RPMI7951 (cell line): ENCODE measurements at places on chromosomes 2 and 18. TPM values are rescaled to one million over a fixed set of nuclear protein-coding genes. Genes with fewer than 3 reads are reported as not detected.

DNA sequence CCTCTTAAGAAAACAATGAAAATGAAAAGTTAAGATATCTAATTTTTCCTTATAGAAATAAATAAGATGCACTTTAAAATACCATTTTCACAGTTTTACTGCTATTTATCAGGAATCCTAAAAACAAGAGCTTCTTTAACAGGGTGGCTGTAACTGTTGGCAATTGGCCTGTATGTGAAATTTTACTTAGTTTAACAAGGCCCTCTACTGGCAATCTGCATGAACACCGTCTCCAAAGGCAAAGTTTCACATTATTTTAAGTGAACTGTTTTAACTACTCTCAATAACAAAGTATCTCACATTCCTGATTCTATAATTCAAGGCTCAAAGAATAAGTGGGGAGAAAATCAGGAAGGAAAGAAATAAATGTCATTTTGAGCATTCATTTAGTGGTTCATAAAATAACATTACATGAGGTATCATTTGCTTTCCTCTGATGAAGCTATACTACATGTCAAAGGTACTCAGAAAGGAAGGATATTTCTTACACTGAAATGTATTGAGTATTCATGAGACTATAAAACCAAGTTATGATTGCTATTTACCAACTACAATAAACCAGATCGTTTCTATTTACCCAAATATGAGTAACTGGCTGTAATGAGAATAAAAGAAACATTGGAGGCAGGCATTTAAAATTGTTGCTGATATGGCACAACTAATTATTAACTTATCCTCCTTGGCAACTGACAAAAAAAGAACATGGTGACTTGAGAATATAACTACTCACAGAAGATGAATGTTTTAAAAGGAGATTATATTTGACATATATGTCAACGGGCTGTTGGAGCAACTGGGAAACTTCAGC, 7.0 kb downstream of the NCKAP5 start:
- peak; percentile 66 for DNase-seq

GRCh38 chr2:63049970-63050333, 678 bp upstream of the OTX1 start:
- DNase-seq = no peak

- DNase-seq = peak; percentile 28
Measured at GRCh38 chr18:76558881-76559667, 64.0 kb upstream of the ZNF516 start.

WIPF1 gene
- total RNA-seq = 30.8 and 35.3 TPM in 2 replicates

DNA sequence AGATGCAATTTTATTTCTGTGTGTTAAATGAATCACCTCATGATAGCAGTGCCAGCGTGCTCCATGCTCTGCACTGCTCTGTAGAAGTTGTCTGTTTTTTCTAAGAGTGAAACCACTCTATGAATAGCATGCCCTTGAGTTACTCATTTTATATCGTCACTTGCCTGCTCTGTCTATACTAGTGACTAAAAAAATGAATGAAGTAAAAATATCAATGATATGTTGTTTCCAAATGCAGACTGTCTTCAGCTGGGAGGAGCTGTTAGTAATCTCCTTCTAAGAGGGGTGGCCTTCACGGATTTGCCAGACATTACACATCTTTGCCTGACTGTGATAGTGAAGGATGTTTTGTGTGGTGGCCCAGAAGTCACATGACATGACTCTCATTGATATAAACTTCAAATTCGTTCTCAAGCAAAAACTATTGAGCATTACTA, 852.1 kb downstream of the CNTNAP5 start:
- DNase-seq = peak; percentile 8

- DNase-seq = no peak
Measured at GRCh38 chr2:80348953-80349352, 44.4 kb upstream of the LRRTM1 start.

UGT1A10 gene
- total RNA-seq = 0.29 TPM in 1 of 2 replicates, not detected in the other

DNA sequence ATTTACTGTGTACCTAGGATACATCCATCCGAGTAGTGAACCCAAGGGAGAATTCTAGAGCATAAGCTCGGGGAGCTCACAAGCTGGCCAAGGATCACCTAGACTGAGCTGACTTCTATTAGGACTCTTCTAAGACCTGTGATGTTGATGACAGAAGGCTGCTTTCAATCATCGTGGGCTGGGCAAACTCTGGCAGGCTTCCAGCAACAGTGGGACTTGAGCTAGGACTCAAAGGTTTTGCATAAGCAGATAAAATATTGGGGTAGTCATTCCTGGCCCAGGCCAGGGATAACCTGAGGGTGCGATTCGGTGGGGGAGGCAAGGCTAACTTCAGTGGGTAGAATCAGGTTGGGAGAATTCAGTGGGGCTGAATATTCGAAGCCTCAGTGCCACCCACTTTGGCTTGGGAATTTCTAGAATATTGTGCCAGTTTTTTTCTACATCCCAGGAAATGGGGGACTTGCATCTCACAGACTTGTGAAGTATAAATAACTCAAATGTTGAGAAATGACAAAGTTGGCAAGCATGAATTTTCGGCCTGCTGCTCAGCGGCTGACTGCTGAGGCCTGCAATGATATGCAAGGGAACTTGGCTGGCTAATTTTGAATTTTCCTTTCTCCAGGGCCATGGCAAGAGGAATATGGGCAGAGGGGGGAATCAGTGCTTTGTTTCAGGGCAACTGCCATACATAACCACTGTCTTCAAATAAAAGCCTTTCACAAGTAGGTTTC, 274.3 kb downstream of the PRKCE start:
- no peak for DNase-seq

GRCh38 chr2:5387406-5387805, 304.8 kb upstream of the SOX11 start:
- no peak for DNase-seq

- DNase-seq = no peak
Measured at GRCh38 chr18:74528478-74528877, 5.8 kb upstream of the CNDP1 start.

GRCh38 chr2:189579585-189580186, 900 bp downstream of the SLC40A1 start:
- DNase-seq = no peak

- peak; percentile 57 for DNase-seq
Measured at GRCh38 chr2:64186699-64187605, 42.7 kb upstream of the PELI1 start.

CD207 gene
- 0.29 TPM in 1 of 2 replicates, not detected in the other for total RNA-seq

- DNase-seq = peak; percentile 49
Measured at GRCh38 chr2:96856776-96857666, 795 bp downstream of the ANKRD39 start.

GRCh38 chr2:223054193-223054781, 2.3 kb downstream of the KCNE4 start:
- peak; percentile 76 for DNase-seq

DNA sequence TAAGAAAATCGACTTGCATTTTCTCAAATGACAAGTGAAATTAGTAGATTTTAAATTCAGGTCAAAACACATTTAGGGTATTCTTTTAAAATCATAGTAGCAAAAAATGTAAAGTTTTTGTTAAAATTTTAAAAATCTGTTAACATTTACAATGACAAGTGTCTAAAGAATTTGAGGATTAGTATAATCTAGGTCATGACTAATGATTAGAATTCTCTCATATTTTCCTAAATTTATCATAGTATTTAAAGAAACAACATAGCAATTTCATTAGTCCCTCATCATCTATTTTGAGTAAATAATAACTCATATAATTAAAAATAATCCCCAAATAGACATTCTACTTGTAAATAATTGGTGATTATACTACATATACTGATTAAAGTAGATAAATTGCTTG, 23.6 kb downstream of the THUMPD2 start:
- DNase-seq = no peak

DNA sequence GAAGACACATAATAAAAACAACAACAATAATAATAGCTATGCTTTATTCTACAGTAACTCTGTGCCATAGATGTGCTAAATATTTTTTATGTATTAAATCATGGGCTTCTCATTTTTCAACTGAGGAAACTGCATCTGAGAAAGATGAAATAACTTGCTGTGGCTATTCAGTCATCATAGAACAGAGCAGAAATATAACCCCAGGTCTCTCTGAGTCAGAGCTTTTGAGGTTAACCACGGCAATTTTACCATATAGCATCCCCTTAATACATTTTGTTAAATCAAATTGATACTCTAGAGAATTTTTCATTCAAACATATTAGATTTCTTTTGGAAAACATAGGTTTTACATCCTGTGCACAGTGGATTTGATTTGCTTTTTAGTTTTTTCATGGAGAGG, 586.6 kb upstream of the KLHL29 start:
- DNase-seq = peak; percentile 5

SPHKAP gene
- not detected in 2 replicates for total RNA-seq

- no peak for DNase-seq
Measured at GRCh38 chr2:210844016-210844415, 287.6 kb downstream of the CPS1 start.

DNA sequence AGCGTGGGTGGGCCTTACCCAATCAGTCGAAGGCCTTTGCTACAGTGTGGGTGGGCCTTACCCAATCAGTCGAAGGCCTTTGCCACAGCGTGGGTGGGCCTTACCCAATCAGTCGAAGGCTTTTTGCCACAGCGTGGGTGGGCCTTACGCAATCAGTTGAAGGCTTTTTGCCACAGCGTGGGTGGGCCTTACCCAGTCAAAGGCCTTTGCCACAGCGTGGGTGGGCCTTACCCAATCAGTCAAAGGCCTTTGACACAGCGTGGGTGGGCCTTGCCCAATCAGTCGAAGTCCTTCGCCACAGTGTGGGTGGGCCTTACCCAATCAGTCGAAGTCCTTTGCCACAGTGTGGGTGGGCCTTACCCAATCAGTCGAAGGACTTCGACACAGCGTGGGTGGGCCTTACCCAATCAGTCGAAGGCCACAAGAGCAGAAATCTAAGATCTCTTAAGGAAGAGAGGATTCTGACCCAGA, 16.3 kb upstream of the GAL3ST2 start:
- no peak for DNase-seq

- DNase-seq = no peak
Measured at GRCh38 chr18:69752737-69753380, 194.8 kb downstream of the CD226 start.

UGT1A6 gene
- total RNA-seq = not detected in 2 replicates

VWA3B gene
- total RNA-seq = 0.29 TPM in 1 of 2 replicates, not detected in the other

GRCh38 chr2:98895221-98895620, 40.8 kb downstream of the CRACDL start:
- no peak for DNase-seq

NOSTRIN gene
- 0.20 TPM in 1 of 2 replicates, not detected in the other for total RNA-seq

DNA sequence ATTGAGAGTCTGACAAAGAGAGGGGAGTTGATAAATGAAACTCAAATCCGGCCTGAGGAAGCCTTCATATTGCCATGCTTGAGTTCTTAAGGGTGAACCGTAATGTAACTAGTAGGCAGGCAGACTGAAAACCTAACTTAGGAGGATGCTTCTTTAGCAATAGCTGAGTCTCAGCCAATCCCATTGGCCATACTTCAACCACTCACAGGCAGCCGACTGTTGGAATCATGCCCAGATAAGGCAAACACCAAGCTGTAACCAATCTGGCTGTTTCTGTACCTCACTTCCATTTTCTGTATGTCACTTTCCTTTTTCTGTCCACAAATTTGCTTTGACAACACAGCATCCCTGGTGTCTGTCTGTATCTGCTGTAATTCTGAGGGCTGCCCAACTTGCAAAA, 39.5 kb downstream of the TPRKB start:
- DNase-seq = peak; percentile 19

DNA sequence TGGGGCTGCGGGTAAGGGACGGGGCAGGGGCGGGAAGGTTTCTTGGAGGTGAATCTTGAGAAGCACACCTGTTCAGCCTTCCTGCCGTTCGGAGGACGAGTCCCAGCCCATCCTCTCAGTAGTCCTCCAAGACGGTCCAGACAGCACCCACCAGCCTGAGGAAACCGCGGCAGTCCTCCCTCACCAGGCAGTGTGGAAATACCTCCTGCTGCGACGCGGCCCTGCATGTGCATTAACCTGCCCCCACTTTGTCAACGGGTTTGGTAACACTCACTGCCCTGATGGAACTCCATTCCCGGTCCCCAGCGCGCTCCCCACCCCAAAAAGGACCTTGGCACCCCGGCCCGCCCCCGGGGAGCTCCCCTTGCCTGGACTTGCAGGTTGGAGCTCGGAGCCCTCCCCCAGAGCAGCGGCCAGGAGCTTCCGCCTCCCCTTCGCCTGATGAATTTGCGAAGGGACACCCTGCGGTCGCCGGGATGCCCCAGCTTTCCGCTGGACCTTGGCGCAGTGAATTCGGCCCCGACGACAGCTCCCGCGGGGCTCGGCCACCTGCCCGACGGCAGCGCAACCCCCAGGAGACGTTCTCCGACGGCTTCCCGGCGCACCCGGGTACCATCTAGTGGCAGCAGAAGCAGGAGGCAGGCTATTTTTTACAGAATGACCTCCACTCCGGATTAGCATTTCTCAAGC, 31.5 kb downstream of the ACVR1C start:
- DNase-seq = peak; percentile 2

- DNase-seq = no peak
Measured at GRCh38 chr2:104318001-104318665, 535.8 kb upstream of the POU3F3 start.

GRCh38 chr2:39705638-39706037, 39.9 kb downstream of the TMEM178A start:
- no peak for DNase-seq

DNA sequence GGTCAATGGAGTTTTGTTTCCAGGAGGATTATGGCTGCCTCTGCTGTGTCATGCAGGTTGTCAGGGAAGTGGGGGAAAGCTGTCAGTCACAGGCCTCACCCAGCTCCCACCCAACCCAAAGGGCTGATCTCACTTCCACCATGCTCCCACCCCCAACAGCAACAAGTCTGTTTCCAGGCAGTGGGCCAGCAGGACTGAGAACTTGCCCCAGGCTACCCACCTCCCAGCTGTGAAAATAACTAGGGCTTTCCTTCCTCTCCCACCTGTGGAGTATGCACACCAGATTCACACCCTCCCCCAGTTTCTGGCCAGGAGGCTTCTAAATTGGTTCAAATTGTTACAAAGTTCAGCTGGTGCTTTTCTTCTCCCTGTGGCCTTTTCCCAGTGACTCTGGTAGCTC, 95.6 kb upstream of the ACVR1 start:
- peak; percentile 40 for DNase-seq

GRCh38 chr2:209584915-209585314, 161.1 kb downstream of the MAP2 start:
- no peak for DNase-seq

TCF23 gene
- total RNA-seq = not detected in 2 replicates

HNRNPA3 gene
- 47.2 and 54.2 TPM in 2 replicates for total RNA-seq

GRCh38 chr2:61713457-61713856, 140.4 kb downstream of the FAM161A start:
- no peak for DNase-seq

DNA sequence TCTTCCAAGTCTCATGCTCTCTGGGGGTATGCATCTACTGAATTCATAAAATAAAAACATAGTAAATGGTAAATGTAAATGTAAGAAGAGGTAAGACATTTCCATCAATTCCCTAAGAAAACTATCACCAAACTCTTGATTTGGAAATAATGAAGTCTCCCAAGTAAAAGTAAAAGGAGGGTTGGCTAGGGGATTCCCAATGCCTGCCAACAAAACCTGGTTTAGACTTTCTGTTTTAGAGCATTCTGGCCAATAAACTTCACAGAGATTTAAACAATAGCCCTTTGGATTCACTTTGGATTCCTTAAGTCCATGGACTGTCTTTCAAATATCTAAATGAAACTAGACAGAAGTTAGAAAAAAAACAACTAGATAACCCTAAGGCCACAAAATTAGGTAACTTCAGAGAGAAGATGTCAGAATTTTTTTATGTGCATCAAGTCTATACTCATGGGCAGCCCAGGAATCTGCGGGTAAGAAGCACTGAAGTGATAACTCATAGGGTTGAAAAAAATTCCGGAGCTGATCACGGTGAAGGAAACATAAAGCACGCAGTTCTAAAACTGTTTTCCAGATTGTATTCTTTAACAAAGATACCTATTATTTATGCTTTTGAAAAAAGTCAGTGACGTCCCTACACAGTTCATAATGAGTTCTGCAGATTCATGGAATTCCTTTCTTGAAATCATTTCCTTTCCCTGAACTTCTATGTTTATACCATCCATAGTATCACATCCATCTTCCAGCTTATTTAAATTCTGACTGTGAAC, 263.6 kb downstream of the AFF3 start:
- DNase-seq = peak; percentile 70
